Stimulated activated CD8-positive, alpha-beta memory T cell treated with anti-CD3 and anti-CD28 coated beads, Interleukin-15, amount 100 ng/mL, for 1 hour (primary cell): ENCODE measurements at places on chromosomes 5 and 9.

DNA sequence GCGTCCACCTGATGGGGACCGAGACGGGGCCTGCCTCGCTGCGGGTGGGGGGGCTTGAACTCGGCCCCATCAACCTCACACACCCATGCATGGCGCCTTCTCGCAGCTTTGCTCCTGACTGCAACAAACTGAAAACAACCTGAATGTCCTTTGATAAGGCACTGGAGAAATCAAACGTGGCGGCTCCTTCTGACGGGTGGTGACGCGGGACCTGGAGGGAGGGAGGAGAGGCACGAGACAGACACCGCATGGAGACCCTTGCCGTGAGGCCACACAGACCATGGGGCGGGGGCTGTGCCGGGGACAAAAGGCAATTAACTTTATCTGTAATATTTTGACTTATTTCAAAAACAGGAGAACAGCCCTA, 48.6 kb downstream of the NACC2 start:
- DNase-seq: no peak

GRCh38 chr9:129709438-129710168, 43.2 kb downstream of the PTGES start:
- DNase-seq: no peak

GRCh38 chr5:16992006-16992405, 55.9 kb upstream of the MYO10 start:
- no peak for DNase-seq

- DNase-seq: no peak
Observed at GRCh38 chr5:84058561-84058960, 326.1 kb downstream of the EDIL3 start.

GRCh38 chr5:93404246-93404645, 176.8 kb downstream of the NR2F1-AS1 start:
- DNase-seq: no peak

DNA sequence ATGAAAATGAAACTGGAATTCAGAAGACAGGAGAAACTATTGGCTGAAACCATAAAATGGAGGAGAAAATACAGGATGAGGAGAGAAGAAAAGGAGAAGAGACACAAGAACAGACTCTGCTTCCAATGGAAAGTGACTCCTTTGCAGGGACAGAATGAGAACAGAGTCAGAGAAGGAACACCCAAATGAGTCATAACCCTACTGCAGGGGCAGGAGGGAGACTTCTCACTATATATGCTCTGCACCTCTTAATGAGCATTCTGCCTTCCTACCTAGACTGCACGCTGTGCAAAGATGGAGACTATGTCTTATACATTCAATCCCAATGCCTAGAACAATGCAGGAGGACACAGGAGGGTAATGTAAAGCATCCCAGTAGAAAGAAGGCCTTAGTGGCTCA, 2.1 kb downstream of the SAXO1 start:
- DNase-seq: no peak

- no peak for DNase-seq
Observed at GRCh38 chr5:11483630-11484029, 420.6 kb downstream of the CTNND2 start.

- DNase-seq: no peak
Observed at GRCh38 chr5:21049901-21050300, 1061.9 kb upstream of the CDH18 start.

DNA sequence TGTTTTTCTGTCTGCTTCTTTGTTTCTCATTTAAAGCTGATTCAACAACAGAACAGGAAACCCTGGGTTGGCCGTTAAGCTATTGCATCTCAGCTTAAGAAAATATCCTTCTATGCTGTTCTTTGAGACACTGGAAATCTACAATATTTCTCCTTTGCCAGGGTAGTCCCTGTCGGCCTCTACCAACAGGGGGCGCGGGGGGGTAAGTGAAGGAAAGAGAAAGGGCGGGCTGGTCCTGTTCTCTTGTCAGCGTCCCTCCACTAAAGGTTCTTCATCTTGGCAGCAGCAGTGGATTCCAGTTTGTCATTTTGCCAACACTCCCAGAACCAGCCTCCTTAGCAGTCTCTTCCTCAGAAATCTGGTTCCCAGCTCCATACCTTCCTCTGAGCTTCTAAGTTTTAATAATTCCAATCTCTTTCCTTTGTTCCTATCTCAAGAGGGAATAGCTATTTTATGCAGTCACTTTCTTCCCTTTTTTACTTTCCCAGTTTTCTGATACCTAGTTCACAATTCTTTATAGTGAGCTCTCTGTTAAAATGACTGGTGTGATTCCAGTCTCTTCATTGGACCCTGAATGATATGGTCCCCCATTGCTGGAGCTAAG, 222.3 kb downstream of the GLIS3 start:
- peak; percentile 4 for DNase-seq

DNA sequence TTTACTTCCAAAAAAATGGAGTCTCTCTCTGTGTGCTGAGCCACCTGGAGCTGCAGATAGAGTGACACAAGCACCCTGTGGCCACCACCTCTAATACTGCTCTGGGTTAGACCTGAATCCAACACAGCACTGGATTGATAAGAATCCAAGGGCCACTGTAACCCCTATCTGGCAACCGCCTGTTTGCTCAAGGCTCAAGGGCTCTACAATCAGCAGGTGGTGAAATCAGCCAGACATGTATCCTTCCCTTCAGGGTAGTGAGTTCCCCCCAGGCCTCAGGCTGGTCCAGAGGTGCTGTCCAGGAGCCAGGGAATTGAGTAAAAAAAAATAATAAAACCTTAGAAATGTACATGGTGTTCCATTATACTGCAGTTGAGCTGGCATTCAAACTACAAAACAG, 509.0 kb downstream of the KIF4B start:
- no peak for DNase-seq

GRCh38 chr5:24510523-24510988, 134.2 kb downstream of the CDH10 start:
- no peak for DNase-seq

DNA sequence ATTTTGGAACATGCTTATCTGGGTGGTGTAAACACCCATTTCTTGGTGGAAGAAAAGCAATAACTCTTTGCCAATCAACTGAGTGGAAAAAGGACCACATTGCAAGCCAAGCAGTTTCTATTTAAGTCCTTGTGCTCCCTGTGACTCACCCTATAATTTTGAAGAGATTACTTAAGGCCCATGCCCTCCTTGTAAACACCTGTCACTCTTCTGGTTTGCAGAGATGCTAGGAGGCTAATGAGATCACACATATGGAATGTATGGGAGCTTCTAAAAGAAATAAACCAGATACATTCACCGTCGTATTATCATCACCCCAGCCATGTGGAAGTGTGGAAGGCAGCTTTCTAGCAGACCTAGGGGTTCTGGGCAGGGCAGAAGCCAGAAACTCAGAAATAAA, 337.1 kb downstream of the GADD45G start:
- DNase-seq: no peak

GRCh38 chr5:8520917-8521316, 652.0 kb downstream of the MTRR start:
- no peak for DNase-seq

DNA sequence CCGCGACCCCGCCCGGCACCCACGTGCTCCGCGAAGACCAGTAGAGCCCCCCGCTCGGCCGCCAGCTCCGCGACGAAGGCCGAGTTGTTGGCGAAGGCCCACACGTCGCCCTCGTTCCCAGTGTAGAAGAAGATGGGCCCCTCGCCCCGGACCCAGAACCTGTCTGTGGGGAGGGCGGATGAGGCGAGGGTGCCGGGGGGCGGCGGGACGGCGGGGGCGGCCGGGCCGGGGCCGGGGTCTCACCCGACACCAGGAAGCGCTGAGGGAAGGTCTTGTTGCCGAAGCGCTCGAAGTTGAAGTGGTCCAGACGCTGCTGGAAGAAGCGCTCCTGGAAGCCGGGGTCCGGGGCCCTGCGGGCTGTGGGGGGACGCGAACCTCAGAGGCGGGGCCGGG, 317 bp downstream of the DPP7 start:
- no peak for DNase-seq

GRCh38 chr9:7228726-7229125, 471.0 kb downstream of the KDM4C start:
- DNase-seq: no peak

DNA sequence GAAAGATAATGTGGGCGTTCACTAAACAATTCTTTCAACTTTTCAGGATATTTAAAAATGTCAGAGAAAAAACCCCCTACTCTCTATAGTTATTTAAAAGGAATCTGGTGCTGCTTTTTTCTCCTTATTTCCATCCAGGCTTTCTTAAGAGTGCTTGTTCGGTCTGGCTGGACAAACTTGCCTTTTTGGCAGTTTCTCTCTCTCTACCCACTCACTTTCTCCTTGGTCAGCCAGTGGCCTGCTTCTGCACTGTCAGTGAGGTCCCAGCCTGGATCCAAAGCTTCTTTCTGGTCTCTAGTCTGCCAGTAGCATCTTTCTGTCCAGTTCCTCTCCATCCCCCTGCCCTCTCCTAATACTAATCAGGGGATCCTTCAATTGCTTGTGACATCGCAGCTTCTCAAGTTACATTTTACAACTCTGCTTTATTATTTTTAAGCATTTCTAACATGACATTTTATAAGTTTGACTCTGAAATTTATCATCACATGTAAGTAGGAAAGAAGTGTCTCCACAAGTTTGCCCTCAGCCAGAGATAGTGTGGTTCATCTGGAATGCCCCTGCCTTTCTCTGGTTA, 50.4 kb downstream of the PIK3R1 start:
- no peak for DNase-seq

GRCh38 chr9:119689879-119690278, 320.6 kb upstream of the BRINP1 start:
- DNase-seq: no peak

DNA sequence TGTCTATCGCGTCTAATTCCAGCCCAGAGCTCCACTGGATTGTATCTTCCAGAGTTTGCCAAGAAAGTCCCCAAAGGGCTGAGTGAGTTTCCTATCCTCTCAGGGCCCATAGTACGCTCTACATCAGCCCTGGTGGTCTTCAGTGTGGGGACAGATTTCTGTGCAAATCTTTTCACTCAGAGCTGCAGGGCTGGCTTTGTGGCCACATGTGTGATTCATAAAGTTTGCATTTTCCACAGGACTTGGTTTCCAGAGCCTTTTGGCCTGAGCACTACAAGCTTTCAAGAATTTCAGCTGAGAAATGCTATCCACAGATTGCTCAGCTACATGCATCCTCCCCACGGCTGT, 76.7 kb upstream of the CXCL14 start:
- no peak for DNase-seq

- peak; percentile 11 for DNase-seq
Observed at GRCh38 chr9:133534346-133535291, at the start of gene ADAMTSL2. Gene ADAMTSL2 (plus strand): TSS chr9:133534704. CDS start chr9:133536713, 2,009 bp downstream.

- no peak for DNase-seq
Observed at GRCh38 chr5:95857185-95857945, 34.8 kb upstream of the GLRX start.

DNA sequence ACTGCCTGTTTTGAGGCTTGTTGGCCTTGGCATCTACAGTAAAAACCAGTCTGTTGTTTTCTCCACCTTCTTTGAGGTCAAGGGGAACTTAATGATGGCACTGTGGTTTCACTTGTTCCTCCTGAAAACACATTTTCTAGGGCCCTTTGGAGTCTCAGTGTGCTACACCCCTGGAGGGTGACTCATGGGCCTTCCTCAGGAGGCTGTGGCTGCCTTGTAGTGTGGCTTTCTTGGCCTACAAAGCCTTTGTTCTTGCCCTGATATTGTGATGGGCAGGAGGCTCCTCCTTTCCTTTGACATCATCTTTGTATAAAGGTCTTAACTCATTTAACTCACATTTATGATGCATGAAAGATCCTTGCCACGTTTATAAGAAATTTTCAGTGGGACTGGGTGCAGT, 56.3 kb upstream of the GPBP1 start:
- DNase-seq: peak; percentile 24

DNA sequence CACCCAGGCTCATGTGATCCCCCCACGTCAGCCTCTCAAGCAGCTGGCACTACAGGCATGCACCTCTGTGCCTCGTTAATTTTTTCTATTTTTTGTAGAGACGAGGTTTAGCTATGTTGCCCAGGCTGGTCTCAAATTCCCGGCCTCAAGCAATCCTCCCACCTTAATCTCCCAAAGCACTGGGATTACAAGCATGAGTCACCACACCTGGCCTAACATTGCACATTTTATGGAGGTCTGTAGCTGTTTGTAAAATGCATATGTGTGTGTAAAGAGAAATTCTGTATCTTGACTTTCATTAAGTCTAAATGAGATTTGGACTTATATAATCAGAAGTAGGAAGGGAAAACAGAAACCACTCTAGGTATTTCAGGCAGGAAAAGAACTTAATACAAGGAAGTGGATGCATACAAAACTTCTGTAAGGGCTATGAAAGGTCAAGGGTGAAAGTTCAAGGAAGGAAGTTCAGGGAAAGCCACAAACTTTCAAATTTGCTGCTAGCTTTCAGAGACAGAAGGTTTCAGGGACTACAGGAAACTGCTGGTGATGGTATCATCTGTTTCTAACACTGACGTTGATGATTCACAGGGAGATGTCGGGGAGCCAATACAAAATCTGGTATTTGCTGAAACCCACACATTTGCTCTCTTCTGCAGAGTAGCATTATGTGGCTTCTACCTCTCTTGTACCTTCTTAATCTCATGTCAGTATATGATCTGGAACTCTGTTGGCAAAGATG, 209.4 kb downstream of the PIK3R1 start:
- no peak for DNase-seq

DNA sequence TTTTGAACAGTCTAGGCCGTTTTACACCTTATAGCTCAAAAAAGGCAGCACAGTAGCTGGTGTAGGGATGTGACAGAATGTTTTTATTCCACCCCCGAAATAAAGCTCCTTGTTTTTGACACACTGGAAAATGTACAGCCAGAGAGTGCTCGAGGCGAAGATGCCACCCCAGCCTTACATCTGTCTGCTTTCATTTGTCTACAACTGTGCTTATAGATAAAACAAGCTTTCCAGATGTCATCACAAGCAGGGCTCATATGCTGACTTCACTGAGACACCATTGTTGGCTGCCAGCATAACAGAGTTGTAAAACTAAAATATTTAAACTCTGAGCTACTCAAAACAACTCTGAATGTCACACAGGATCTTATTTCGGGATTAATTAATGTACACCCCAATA, 386.3 kb downstream of the BNC2 start:
- DNase-seq: no peak

GRCh38 chr9:138007566-138007917, 130.0 kb downstream of the CACNA1B start:
- DNase-seq: no peak

- DNase-seq: peak; percentile 34
Observed at GRCh38 chr9:91681461-91682305, 258.1 kb upstream of the NFIL3 start.

DNA sequence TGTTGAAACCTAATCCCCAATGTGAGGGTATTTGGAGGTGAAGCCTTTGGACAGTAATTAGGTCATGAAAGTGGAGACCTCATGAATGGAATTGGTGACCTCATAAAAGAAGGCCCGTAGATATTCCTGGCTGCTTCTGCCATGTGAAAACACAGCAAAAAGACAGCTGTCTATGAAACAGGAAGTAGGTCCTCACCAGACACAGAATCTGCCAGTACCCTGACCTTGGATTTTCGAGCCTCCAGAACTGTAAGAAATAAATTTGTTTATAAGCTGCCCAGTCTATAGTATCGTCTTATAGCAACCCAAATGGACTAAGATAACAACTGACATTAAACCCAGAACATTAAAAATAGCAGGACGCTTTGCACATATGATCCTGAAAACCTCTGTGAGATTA, 371.1 kb downstream of the SPOCK1 start:
- no peak for DNase-seq

GRCh38 chr5:31626156-31626555, 12.8 kb upstream of the PDZD2 start:
- no peak for DNase-seq

- DNase-seq: no peak
Observed at GRCh38 chr5:158462349-158463114, 603.6 kb upstream of the CLINT1 start.
